ENCODE measurements at places on chromosomes 16 and 17.

DNA sequence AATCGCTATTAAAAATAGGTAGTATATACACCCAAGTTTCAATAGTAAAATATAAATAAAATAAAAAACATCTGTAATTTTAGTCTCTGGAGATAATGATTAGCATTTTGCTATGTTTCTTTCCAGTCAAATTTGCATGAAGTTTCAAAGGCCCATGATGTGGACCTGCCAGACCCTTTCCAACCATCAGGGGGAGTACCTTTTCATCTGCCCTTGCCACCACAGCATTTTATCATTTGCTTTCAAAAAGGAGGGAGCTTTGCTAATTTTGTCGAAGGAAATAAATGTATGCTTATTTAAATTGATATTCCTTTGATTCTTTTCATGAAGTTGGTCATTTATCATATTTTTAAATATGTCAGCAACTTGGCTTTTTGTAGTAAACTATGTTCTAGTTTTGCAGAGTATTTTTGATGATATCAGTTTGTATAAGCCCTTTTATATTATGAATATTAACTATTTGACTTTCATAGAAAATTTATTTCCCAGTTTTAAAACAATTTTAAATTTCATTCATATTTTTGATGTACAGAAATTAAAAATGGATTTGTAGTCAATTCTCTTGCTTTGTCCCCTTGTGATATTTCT lies 115.2 kb upstream of the NETO2 start:
- DNase-seq: no peak

DNA sequence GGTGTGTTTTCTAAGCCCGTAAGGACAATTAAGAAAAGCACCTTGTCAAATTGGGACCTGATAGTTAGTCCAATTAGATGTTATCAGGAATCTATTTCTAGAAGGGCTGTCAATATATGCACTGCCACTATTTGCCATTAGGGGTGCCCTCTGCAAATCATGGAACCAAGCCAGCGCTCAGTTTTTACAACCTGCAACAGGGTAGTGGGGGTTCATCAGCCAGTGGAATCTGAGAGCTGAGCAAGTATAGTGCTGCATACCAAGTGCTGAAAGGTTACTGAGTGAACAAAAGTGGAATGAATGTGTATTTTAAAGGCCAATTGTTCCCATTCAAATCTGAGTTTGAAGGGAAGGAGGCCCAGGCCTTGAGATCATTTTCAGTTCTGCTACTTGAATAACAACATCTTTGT lies 10.4 kb downstream of the PRR11 start:
- no peak for DNase-seq

DNA sequence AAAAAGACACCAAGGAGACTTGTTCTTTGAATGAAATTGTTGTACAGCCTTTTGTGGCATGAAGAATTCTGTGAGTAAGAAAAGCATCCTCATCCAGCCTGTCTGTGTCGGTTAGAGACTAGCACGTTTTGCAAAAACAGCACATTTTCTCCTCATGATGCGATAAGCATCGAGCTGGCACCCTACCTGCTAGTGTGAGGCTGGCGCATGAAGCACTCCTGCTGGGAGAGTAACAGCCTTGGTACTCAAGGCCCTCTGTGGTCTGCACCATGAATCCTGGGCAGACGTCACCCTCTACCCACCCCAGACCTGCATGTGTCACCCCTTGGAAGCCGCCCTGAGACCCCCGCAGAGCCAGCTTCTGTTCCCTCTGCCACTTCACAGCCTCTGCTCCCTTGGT lies 92.6 kb upstream of the TMEM132E start:
- no peak for DNase-seq

GRCh38 chr16:25692742-25693508 lies 1.2 kb downstream of the HS3ST4 start:
- no peak for DNase-seq

DNA sequence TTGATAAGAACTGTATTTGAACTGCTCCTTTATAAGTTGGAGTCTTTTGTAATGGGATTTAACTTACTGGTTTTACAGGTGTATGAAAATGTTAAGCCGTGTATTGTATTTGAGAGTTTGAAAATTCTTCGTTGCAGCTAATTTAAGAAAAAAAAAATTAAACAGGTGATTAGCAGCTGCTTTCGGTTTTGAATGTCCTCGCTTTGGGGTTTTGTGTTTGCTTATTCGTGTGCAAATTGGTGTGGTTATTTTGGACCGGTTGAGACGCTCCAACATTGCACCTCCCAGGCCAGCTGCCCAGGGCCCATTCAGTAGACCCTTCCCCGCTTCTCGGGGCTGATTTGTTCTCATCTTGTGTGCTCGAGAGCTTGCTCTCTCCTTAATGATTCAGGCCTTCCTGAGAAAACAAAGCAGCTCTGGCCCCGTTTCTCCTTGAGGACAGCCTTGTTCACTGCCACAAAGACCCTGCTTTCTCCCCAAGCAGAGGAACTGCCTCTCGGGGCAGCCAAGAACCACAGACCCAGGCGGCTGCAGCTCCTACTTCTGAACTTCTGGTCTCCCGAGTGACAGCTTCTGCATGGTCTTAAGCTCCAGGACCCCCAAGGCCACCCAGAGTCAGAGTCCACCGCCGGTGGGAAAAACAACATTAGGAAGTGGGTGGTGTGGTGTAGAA lies 100.5 kb downstream of the MSI2 start:
- DNase-seq: no peak

- no peak for DNase-seq
These were observed 44.6 kb downstream of the SPOP start for GRCh38 chr17:49633250-49633649.

GRCh38 chr16:87227296-87227951 lies 89.8 kb downstream of the C16orf95 start:
- no peak for DNase-seq

DNA sequence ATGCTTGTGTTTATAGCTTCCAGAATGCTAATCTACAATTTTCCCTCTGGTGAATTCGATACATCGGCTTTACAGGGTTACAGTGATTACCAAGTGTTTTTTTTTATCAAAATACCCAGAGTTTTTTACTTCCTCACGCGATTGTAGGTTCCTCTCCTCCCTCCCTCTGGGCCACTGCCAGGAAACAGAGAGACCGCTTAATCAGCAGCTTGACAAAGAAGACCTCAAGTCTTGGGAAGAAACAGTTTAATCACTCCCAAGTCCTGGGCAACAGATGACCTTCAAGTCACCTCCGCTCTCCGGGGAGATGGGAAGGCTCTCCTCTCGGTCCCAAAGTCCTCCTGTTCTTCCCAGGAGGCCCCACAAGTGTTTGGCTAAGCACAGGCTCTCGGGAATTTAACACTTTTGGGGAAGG lies 23.5 kb downstream of the SMTNL2 start:
- no peak for DNase-seq

- no peak for DNase-seq
These were observed 120.2 kb upstream of the HAS3 start for GRCh38 chr16:68985268-68985667.

DNA sequence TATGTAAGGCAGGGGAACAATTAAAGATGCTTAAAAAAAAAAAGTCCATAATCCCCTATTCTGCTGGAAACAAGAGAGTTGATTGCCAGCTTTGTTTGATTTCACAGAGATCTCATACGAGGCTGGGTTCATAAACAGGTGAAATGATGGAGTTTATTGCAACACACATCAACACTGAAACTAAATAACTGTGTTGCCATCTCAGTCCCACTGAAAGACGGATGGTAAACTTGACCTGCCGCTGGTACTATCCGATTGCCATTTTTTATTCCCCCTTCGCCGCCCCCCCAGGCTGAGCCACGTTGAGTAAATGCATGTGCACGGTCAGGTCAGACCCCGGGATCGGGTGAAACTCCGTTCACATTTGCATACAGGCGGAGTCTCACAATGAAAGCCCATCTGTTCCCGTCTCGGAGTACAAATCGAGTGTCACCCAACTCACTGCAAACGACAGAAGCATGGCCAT lies 119.2 kb downstream of the SKAP1 start:
- DNase-seq: peak; percentile 81

DNA sequence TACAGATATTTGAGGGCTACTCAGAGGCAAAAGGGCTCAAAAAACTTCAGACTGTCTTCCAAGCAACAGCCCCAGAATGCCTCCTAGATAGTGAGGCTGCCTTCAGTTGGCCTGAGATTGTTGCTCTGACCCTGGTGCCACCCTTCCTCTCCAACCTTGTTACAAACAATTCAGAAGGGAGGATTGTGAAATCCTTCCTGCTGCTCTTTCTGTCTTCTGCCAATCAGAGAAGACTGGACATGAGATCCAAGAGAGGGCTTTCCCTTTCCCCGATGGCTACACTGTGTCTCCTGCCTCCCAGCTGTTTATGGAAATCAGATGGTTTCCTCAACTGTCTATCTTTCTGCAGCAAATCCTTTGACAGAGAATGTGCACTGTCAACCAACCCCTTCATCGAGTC lies 419.9 kb downstream of the CDH13 start:
- DNase-seq: no peak

DNA sequence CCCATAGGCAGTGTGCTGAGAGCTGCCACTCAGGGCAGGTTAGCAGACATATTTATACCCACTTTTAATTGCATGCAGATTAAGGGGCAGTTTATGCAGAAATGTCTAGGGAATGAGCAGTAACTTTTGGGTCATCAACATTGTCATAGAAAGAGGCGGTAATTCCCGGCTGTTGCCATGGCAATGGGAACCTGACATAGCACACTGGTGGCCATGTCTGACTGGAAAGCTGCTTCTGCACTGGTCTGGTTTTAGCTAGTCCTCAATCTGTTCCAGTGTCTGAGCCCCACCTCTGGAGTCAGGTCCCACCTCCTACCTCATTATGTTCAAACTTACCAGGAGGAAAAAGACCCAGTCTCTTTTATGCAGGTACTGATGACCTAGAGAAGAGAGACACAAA lies 31.5 kb upstream of the TNRC6C start:
- DNase-seq: no peak

DNA sequence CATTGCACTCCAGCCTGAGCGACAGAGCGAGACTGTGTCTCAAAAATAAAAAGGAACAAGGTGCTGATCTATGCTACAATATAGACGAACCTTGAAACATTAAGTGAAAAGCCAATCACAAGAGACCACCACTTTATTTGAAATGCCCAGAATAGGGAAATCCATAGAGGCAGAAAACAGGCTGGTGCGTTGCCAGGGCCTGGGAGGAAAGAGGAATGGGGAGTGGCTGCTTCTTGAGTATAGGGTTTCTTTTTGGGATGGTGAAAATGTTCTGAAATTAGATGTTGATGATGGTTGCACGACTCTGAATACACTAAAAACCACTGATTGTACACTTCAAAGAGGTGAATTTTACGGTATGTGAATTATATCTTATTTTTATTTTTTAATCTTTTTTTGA lies 20.3 kb upstream of the GLIS2 start:
- DNase-seq: no peak

GRCh38 chr17:8835106-8835505 lies 32.4 kb downstream of the PIK3R6 start:
- no peak for DNase-seq

- no peak for DNase-seq
These were observed 2.6 kb downstream of the NOG start for GRCh38 chr17:56595831-56596690.

DNA sequence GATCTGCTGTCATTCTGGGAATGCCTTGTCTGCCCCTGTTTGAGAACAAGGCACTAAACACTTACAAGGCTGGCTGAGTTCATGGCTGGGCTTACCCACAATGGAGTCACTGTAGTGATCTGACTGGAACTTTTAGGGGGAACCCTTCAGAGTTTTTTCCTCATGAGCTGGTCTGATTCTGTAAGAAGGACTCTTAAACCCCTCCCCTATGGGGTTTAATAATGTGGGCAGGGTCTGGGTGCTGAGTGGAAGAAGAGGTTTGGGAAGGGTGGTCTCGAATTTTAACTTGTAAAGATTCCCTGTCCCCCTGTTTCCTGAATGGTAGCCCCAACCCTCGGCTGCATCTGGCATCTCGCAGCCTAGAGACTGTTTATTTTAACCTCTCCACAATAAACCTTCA lies 30.6 kb downstream of the OSBPL7 start:
- DNase-seq: no peak

- DNase-seq: peak; percentile 47
These were observed 38.4 kb upstream of the CSNK2A2 start for GRCh38 chr16:58236231-58236690.

DNA sequence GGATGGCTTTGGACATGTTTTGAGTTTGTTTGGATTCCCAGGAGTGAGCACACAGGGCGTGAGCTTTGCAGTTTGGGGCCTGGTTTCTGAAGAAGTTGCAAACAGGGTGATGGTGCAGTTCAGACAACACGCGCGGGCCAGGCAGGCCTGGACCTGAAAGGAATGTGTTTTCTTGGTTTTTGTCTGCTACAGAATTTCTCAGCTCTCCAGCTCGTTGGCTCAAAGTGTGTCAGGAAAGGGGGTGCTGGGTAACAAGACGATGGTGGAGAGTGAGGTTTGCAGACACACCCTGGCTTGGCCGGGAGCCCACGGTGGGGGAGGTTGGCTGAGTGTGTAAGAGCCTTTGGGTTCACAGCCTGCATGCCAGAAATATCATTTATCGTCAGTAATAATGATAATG lies 82.3 kb downstream of the CMIP start:
- DNase-seq: no peak

- no peak for DNase-seq
These were observed 109.2 kb downstream of the ZNF778 start for GRCh38 chr16:89326721-89327120.

DNA sequence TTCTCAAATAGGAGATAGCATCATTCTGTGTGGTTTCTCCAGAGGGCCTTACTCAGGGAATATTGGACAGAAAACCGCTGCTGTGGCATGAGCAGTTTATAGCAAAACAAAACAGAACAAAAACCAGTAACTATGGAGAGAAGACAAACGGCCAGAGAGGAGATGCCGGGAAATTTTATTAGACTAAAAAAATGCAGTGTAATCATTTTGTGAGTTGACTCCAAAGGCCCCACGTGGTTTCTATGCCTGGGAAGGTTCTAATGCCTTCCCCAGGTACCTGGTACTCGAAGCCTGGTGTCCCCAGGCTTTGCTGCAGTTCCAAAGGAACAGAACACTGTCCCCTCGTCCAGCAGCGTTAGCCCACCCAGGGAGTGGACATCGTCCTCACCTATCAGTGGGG lies 12.9 kb upstream of the CACNG5 start:
- no peak for DNase-seq

DNA sequence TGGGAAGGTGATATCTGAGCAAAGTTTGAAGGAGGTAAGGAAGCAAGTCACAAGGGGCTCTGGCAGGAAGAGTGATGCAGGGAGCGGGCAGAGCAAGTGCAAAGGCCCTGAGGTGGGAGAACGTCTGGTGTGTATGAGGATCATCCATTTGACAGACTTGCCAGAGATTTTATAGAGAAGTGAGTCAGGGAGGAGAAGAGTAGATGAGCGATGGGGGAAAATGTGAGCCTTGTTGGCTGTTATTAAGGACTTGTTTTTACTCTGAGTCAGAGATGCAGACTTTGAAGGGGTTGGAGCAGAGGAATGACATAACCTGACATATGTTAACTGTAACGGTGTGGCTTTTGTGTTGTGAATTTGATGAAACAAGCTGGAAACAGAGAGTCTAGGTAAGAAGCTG lies 3.5 kb upstream of the CLEC10A start:
- no peak for DNase-seq
